ENCODE measurements at places on chromosomes 12 and 14. TPM values are rescaled to one million over a fixed set of nuclear protein-coding genes. Genes with fewer than 3 reads are reported as not detected.

GRCh38 chr12:77907936-77908335 lies 77.2 kb downstream of the NAV3 start:
- no peak for DNase-seq

DNA sequence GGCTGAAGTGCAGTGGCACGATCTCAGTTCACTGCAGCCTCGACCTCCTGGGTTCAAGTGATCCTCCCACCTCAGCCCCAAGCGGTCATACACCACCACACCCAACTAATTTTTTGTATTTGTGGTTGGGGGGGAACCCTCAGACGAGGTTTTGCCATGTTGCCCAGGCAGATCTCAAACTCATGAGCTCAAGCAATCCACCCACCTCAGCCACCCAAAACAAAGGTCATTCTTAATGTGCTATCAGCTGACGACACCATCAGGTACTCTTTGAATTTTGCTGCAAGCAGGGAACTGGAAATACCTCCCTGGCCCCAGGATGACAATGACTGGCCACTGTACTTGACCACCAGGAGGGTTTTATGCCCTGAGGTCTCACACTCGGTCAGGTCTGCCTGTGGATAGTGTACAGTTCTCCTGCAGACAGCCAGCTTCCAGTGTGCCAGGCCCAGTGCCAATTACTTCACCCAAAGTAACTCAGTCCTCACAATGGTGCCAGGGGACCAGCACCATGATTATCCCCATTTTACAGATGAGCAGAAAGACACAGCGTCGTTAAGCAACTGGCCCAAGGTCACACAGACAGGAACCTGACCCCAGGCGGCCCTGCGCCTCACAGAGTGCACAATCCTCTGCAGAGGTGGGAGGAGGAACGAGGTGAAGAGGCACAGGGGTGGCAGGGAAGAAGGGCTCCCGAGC lies 42.9 kb downstream of the ITPK1 start:
- DNase-seq: no peak

DNA sequence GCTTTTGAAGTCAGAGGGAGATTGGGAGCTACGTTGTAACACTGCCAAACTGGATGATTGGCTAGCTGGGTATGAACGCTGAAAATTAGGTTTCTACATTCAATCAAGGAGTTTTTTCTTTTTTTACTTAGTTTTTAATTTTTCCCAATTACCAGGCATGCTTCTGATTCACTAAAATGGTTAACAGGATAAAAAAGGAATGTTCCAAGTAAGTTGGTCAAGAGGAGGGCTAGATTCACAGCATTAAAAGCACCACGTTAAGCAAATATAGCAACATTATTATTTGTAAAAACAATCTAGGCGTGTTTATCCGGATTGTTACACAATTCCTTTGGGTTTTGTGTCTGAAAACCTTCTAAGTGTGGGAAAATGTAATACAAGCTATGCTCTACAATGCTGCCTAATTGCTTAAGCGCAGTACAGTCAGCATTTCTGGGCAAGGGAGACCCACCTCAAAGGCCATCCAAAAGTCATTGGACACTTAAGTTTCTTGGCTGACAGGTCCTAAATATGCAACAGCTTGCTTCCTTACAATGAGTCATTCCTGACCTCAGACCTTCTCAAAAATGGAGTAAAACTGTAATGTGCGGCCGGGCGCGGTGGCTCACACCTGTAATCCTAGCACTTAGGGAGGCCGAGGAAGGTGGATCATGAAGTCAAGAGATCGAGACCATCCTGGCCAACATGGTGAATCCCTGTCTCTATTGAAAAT lies 1.2 kb downstream of the RPLP0 start:
- DNase-seq: peak; percentile 19

GRCh38 chr12:11728154-11728755 lies 78.8 kb downstream of the ETV6 start:
- DNase-seq: no peak

- DNase-seq: no peak
Measured at GRCh38 chr14:58813745-58814144, 176.0 kb downstream of the DACT1 start.

DNA sequence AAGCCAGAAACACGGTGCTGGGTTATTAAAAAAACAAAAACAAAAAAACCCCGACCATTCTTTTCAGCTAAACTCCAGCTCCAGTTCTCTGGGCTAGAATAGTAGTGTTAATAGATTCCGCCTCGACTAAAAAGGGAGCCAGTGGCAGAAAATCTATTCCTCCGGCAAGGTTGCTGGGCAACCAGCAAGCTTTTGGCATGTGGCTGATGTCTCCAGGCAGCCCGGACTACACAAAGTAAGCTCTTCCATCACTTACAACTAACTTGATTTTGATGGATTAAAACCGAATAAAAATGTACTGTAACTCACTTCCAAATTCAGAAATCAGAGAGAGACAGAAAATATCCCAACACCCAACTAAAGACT lies 126.4 kb upstream of the FOXN3 start:
- no peak for DNase-seq

GRCh38 chr14:22986508-22987054 lies 4.2 kb upstream of the AJUBA start:
- DNase-seq: peak; percentile 80

DNA sequence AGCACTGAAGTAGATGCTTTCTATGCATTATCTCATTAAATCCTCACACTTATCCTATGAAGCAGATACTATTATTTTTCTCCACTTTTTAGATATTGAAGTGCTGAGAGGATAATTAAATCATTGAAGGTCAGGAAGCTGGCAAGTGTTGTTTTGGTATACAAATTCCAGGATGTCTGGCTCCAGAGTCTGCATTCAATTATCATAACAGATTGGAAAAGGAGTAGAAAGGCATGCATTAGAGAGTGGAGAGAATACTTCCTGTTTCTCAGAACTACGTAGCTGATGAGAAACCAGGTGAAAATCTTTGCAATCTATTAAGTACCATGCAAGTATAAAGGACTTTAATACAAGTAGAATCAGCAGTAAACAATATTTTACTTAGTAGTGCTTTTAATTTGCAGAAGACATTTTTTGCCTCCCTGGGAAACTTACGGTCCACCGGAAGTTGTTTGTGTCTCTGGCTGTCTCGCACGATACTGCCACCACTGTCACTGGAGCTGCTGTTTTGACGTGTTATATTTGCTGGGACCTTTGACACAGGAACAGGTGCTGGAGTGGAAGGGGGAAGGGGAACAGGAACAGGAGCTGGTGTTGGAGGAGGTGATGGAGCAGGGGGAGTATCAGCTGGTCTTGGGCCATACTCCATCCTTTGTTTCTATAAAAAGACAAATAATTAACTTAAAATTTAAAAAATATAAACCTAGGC lies 158.0 kb downstream of the EPS8 start:
- DNase-seq: no peak

The RDH12 gene
- total RNA-seq: 0.08 TPM

The PMCH gene
- not detected for total RNA-seq

The ATXN2 gene
- 29.9 TPM for total RNA-seq

The BDKRB1 gene
- total RNA-seq: not detected
